Stimulated activated CD8-positive, alpha-beta memory T cell treated with anti-CD3 and anti-CD28 coated beads, Interleukin-2, amount 100 ng/mL, for 1 hour (primary cell): ENCODE measurements at places on chromosomes 16 and 17.

- DNase-seq, result no peak
Observed at GRCh38 chr17:67982686-67983382, 13.4 kb downstream of the C17orf58 start.

GRCh38 chr17:68613739-68614298, 12.7 kb upstream of the FAM20A start:
- DNase-seq, result no peak

DNA sequence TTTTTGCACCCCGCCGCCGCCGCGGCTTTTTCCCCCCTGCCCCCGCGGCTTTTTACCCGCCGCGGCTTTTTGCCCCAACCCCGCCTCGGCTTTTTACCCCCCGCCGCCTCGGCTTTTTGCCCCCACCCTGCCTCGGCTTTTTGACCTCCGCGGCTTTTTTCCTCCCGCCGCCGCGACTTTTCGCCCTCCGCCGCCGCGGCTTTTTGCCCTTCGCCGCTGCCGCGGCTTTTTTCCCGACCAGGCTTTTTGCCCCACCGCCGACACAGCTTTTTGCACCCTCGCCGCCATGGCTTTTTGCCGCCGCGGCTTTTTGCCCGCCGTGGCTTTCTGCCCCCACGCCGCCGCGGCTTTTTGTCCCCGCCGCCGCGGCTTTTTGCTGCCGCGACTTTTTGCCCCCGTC, 137.0 kb upstream of the TP53TG3D start:
- no peak for DNase-seq

GRCh38 chr17:82920150-82920549, 80.3 kb upstream of the ZNF750 start:
- no peak for DNase-seq

- peak; percentile 59 for DNase-seq
Observed at GRCh38 chr17:36591434-36592315, at the start of gene DHRS11. TSS of gene DHRS11 (plus strand) at chr17:36591879. CDS start at chr17:36592010, 131 bp downstream.

DNA sequence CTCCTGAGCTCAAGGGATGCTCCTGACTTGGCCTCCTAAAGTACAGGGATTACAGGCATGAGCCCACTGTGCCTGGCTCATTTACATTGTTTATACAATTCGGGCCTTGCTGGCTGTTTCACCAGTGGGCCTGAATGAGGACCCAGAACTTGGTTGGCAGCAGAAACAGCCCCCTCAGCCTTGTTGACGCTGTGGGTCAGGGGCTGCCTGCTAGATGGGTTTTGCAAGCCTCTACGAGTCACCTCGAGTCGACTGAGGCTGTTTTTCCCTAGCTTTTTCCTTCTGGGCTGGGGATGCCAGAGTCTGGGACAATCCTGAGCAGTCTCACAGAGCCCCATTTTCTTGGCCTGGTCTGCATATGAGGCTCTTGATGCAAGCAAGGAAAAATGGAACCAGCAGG, 16.1 kb downstream of the PPL start:
- no peak for DNase-seq

GRCh38 chr17:6749519-6749918, 6.3 kb upstream of the XAF1 start:
- DNase-seq, result no peak

GRCh38 chr16:7629571-7629970, 296.9 kb downstream of the RBFOX1 start:
- no peak for DNase-seq

DNA sequence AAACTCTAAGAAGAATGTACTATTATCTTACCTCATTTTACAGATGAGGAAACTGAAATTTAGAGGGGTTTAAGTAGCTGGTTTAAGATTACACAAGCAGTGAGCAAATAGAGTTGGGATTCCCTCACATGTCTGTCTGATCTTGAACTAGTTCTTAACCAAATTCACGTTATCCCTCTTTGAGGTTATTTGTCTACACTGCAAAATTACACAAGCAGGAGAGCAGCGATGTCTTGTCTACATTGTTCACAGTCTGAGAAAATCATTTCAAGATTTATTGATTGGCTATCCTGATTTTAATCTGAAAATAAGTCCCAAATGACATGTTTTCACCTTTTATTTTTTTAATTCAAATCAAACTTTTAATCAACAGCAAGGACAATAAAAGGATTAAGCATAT, 56.9 kb downstream of the SOX9 start:
- DNase-seq, result no peak

- DNase-seq, result no peak
Observed at GRCh38 chr17:77808686-77809425, 149.6 kb upstream of the TNRC6C start.

- no peak for DNase-seq
Observed at GRCh38 chr17:74543891-74544760, 1.8 kb downstream of the CD300C start.

DNA sequence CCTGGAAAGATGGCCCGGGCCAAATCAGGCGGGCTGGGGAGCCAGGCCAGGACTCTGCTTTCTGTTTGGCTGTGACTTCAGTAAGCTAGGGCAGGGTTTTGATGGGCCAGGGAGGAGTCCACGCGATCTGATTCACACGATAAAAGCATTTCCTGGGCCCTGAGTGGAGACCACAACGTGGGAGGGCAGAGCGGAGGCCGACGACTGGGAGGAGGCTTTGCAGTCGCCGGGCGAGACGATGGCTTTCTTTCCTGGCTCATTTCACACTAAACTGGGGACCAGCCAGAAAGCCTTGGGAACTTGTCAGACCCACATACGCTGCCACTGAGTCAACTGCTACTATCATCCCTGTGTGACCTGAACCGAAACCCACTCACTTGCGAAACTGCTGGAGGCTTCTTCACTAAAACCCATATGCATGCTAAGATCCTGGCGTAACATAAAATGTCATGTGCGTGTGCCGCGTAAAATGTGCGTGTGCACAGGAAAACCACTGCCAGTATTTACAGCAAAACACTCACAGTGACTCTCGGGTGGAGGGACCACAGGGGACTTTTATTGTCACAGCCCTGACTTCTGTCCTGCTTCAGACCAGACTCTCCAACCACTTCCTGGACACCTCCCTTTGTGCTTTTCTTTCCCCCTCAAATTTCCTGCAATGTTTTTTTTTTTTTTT, 14.2 kb upstream of the RHBDF2 start:
- DNase-seq, result peak; percentile 64

DNA sequence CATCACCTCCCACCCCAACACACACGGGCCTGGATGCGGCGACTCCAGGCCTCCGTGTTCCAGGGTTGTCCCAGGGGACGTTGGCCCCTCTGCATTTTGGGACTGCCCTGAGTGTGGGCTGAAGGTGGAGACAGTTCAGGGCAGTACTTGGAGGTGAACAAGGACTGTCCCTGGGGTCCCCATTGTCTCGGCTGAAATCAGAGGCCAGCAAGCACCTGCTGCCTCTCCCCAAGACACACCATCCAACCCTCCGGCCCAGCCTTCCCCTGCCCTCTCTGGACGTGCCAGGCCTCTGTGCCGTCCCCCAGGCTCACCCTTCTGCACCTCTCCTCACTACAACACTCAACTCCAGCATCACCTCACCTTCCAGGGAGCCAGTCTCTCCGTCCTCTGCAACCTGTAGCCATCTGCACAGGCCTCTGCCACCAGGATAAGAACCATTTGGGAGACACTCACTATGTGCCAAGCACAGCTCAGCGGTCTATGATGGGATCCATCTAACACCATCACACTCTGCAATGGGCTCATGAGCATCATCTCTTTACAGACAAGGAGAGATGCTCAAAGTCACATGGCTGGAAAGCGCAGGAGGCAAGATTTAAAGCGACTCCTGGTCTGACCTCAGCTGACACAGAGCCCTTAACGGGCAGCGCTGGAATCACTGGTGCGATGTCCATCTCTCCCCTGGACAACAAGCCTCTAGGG, 104.5 kb upstream of the SEC14L1 start:
- no peak for DNase-seq

DNA sequence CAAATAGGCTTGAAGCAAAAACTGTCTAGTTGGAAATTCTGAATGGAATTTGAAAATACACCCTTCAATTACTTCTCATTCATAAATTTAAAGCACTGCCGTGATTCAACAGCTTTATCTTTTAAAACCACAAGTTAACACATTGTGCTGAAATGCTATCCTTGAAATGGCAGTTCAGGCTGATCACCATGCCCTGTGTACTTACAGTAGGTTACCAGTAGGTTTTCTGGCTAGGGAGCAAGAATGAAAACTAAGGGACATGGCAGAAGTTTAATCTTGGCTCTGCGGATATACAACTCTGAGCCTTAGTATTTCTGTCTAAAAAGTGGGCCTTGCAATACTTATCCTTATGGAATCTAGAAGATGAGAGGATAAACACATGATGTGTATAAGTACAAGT, 28.0 kb downstream of the NXPH3 start:
- no peak for DNase-seq

DNA sequence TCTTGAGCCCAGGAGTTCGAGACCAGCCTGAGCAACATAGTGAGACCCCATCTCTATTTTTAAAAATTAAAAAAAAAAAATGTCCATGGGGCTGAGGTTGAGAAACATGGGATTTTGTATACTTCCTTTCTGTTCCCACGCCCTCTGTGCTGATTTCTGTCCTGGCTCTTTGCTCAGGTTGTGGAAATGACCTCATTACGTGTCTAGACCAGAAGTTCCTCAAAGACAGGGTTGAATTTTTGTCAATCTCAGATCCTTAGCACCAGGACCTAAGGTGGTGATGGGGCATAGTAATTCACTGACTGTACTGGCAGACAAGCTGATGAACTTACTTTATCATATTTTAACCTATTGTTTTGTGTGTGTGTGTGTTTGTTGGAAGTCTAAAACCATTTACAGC, 11.2 kb upstream of the HNF1B start:
- DNase-seq, result no peak

DNA sequence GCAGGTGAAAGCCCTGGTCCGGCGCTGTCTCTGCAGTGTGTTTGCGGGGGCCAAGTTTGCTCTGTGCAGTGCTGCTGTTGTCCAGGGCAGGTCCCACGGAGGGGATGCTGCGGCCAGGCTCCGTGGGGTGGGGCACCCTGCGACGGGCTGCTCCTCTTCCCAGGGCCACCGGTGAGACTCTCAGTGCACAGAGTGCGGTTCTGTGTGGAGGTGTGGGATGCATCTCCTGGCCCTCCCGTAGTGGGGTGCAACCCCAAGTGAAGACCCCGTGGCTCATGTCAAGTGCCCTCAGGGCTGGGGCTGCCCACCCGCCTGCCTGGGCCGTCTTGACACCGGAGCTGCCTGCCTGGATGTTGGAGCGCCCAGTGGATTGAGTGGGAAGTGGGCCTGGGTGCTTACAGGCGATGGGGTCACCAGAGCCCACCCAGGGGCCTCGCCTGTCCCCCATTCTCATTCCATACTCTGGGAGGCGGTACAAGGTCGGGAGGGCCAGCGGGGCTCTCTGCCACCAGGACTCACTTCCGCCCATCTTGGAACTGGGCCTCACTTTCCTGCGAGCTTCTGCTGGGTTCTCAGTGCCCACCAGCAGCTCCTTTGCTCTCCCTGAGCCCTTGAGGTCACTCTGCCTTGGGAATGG, 119.9 kb downstream of the BANP start:
- DNase-seq, result no peak

GRCh38 chr17:48997103-48997826, at the start of gene IGF2BP1:
TSS of gene IGF2BP1 (plus strand) at chr17:48997385. CDS start at chr17:48997746, 361 bp downstream.
- no peak for DNase-seq

- no peak for DNase-seq
Observed at GRCh38 chr17:71900621-71901229, 220.1 kb upstream of the SOX9 start.

GRCh38 chr17:52505601-52506000, 347.1 kb upstream of the CA10 start:
- no peak for DNase-seq

DNA sequence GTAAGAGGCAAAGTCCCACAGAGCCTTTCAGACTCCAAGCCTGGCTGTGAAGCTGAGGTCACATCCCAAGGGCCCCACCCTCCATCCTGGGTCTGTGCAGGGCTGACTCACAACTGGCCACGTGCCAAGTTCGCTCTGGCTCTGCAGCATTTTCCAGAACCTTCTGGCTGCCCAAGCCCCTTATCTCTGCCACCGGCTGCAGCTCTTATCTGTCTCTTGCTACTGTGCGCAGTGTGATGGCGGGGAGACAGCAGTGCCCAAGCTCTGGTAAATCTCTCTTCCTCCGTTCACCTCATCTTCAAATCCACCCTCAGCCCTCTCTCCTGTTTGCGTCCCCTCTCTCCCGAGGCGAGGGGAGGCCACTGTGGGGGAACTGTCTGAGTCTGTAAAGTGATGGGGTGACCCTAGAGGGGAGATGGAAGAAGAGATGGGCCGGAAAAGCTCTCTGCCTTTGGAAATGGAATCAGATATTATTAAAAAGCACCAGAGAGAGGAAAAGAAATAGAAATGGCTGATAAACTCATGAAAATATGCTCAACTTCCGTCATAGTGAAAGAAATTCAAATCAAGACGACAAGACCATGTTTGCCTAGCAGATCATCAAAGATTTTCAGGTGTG, 162.7 kb upstream of the CDC42EP4 start:
- peak; percentile 9 for DNase-seq

GRCh38 chr17:652314-652713, 62.3 kb downstream of the VPS53 start:
- no peak for DNase-seq

GRCh38 chr16:15708096-15708495, 58.1 kb downstream of the NDE1 start:
- DNase-seq, result no peak

GRCh38 chr17:77749321-77749751, 209.2 kb upstream of the TNRC6C start:
- no peak for DNase-seq

DNA sequence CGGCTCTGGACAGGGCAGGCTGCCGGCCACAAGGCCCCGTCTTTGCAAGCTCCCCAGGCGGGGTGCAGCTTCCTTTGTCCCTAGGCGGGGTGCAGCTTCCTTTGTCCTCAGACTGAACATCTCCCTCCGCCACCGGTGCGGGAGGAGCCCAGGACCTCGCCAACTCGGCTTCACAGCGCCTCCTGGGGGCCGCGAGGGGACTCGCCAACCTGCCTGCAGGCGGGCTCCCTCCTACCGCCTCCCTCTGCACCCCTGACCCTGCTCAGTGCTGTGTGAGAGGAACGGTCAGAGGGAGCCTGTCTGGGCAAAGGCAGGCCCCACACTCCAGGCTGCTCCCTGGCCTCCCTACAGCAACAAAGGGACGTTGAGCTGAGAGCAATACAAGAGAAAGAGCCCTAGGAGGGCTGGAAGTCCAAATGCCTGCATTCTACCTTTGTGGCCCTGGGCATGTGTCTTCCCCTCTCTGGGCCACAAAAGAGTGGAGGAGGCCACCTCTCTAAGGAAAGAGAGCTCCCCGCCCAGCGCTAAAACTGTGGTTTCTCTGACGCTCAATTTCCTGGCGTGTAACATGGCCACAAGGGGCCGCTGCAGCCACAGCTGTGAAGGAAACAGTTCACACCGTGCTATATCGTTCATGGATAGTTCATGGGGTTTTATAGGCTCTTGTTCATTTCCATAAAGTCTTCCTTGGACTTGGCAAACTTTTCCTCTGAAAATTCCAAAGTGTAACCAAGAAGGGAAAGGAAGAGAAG, 20.9 kb upstream of the KRT19 start:
- peak; percentile 67 for DNase-seq

DNA sequence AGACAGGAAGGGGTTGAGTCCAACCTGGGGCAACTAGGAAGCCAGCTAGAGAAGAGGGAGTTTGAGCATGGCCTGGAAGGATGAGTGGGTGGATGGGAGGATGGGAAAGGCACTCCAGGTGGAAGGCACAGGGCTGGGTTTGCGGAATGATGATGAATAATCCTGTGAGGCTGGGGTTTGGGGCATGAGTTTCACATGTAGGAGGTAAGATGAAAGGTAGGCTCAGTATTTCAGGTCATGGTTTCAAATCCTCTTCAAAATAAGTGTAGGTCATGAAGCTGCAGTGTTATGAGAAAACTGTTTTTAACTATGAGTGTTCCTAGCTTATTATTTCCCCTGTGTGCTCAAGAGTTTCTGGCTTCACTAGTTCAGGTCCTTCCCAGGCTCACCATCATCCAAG, 130.3 kb downstream of the SKAP1 start:
- DNase-seq, result no peak

GRCh38 chr16:17275076-17276009, 195.4 kb downstream of the XYLT1 start:
- no peak for DNase-seq
